ENCODE measurements at places on chromosomes 16 and 17.

- DNase-seq = no peak
Measured at GRCh38 chr17:79306424-79307318, 232.0 kb downstream of the ENGASE start.

DNA sequence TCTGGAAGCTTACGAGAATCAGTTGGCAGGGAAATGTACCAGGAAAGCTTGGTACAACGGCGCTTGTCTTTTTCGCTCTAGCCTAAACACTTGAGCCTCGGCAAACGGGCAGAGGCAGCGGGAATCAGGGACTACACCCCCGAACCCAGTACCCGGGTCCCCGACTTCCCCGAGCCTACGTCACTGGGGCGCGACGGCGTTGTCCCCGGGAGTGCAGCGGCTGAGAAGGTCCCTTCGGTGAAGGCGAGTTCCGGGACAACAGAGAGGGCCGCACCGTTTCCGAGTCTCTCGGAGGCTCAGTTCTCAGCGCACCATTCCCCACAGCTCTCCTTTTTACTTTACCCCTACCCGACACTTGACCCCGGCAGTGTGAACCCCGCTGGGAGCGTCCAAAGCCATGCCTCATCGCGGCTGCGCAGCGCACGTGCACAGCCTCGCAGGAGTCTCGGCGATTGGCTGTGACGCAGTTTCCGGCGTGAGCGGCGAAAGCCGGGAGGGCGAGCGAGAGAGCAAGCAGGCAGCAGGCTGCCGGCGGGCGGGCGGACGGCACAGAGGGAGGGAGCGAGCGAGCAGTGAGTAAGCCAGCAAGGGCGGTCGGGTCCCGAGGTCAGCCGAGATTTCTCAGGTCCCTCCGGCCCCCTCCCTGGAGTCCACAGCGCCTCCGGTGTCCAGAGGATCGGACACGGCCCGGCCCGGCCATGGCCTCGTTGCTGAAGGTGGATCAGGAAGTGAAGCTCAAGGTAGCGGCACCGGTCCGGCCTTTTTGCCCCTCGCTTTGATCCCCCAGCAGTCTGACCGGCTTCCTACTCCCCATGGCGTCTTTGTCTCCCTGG lies at the start of gene PSME3:
Gene PSME3 (plus strand): TSS at position 464 of the 833 bp plus-strand sequence. CDS start 235 bp downstream, at position 699.
- DNase-seq = peak; percentile 78

GRCh38 chr17:52159246-52160135 lies 977 bp upstream of the CA10 start:
- DNase-seq = no peak

DNA sequence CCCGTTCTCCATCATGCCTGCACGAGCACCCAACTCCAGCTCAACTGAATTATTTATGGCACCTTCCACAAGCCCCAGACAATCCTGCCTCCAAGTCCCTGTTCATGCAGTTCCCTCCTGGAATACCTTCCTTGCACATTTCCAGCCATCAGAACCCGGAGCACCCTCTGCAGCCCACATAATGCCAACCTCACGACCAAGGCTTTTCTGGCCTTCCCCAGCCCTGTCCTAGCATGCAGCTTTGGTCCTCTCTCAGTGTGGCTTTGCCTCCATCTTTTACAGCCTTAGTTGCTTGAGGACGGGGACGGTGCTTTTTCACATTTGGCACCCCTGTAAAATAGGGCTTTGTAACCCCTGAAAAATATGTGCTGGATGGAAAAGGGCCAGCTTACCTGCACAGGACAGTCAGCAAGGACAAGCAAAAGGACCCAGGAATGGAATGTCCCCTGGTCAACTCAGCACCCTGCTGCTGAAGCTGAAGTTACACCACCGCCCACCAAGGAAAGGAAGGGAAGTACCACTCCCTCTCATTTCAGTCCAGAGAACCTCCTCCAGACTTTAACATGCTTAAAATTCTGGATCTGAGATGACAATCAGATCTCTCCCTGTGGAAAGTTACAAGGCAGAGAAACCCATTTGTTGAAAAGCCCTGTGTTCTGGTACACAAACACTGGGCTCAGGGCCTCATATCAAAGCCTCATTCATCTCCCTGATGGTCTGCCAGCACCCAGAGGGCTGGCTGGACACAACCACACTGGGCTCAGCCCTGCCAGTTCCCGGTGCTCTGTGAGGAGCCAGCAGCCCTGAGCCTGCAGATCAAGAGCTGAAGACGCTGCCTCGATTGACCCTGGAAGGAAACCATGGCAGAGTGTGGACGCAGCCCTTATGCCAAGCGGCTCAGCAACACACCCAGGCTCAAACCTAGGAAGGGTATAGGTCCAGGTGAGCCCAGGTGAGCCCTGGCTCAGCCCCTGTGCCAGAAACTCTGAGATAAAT lies 2.9 kb downstream of the SLC39A11 start:
- DNase-seq = no peak
